ENCODE measurements at places on chromosomes 6 and 20. TPM values are rescaled to one million over a fixed set of nuclear protein-coding genes. Genes with fewer than 3 reads are reported as not detected.

Gene SLC13A3
- 1.6 TPM for total RNA-seq

- no peaks in the 10 kb centered on the region for H3K4me1 ChIP-seq
- peaks cover 3% of the 10 kb centered on the region for H3K36me3 ChIP-seq
- H3K4me3 ChIP-seq = no peak overlapping the region
- DNase-seq = no peak
These were observed 168.0 kb downstream of the ISM1 start for GRCh38 chr20:13389115-13389514.

Gene KDM1B
- total RNA-seq = 19.6 TPM

DNA sequence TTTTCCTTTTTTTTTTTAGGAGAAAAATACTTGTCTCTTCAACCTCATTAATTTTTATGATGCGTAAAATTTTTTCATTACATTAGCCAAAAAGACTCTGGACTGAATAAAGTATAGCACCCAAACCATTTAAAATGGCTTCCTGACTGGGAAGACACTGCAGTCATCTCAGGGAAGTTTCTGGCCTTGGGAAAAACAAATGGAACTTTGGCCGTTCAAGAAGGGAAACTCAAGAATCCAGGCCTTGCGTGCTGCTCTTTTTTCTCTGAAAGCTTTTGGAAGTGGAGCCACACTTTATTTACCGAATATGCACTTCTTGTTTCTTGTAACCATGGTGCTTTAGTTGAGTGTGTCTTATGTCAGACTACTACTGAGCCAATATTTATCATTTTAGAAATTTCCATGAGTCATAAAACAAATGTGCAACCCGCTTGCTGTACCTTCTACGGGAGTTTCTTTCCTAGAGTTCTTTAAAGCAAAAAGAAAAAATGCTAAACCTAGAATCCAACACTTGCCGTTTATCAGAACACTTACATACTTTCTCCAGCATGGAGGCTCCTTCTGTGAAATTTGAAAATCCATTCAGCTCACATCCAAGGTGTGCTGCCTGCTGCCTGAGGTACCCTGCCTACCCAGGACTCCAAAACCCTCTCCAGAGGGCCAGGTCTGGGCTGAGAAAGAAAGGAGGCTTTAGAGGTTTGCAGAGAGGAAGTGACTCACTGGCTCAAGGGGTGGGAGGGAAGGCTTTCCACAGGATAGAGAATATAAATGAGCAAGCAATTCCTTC is 11.5 kb upstream of the DSTN start:
- no peaks in the 10 kb centered on the region for H3K27me3 ChIP-seq
- peaks cover 30% of the 10 kb centered on the region for H3K4me1 ChIP-seq
- H3K4me3 ChIP-seq = peak overlapping the region; percentile 19
- no peaks in the 10 kb centered on the region for H3K36me3 ChIP-seq

Gene AIF1
- 55.3 TPM for total RNA-seq

DNA sequence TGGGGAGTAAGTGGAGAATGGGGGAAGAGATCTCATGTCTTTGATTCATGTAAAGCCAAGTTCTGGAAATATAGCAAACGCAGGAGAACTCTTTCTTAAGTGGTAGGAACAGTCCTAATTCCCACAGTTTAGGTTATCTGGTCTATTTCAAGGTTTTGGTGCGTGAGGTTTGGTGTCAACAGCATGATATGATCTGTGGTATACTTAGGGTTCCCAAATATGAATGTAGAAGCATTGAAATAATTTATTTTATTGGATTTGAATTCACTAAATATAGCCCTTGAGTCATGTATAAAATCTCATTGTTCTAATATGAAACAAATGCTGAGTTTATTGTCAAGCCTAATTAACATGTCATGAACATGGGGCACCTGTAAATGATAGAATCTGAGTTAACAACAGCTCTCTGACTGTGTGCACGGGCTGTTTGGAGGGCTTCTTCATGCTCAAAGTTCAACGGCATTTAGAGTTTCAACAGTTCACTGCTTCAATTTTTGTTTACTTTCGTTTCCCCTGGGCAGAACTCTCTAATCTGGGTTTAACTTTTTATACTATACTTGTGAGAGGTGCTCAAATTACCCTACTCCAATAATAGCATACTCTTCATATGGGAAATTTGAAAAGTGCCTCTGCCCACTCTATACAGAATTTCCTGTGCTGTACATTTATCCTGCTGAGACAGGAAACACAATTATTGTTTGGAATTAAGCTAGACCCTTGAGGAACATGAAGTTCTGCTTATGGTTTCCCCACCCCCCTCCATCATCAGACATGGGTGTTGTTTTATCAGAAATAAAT is 236.3 kb upstream of the ZNF217 start:
- peaks cover 27% of the 10 kb centered on the region for H3K4me1 ChIP-seq
- peak overlapping the region; percentile 30 for H3K4me3 ChIP-seq
- no peaks in the 10 kb centered on the region for H3K27me3 ChIP-seq
- H3K27ac ChIP-seq = peak overlapping the region; percentile 87
- no peak for DNase-seq
- H3K36me3 ChIP-seq = no peaks in the 10 kb centered on the region

GRCh38 chr6:138618168-138618567 is 118.9 kb upstream of the NHSL1 start:
- H3K4me1 ChIP-seq = no peaks in the 10 kb centered on the region
- DNase-seq = no peak
- H3K4me3 ChIP-seq = no peak overlapping the region
- no peaks in the 10 kb centered on the region for H3K27me3 ChIP-seq
- H3K27ac ChIP-seq = no peak overlapping the region

DNA sequence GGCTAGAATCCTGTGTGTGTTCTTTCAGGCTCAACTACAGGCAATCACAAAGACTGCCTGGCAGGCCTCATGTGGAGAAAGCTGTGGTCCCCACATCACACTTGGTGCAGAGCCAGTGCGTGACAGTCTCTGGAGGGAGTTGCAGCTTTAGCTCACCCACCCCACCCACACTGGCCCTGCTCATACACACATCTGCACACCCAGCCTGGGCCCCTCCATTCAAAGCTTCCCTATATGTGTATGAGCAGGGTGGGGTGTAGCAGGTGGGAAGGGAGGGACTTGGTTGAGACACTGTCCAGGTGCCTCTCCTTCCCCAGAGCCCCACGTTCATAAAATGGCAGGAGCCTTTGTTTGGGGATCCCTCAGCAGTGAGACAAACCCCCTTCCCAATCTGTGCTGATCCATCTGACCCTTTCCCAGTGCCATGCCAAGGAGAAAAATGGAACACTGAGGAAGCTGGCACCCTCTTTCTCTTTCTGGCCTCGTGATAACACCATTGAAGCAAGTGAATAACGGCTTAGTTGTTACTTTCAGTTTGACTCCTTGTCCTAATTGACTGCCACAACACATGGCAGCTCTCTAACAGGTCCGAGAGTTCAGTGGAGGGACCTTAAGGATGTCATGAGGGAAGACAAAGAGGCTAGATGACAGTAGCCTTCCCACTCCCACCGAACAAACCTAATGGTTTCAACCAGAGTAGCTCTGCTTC is 53.8 kb upstream of the NRSN1 start:
- H3K4me3 ChIP-seq = no peak overlapping the region
- H3K27ac ChIP-seq = no peak overlapping the region
- DNase-seq = no peak
- no peaks in the 10 kb centered on the region for H3K4me1 ChIP-seq

GRCh38 chr6:74902089-74902488 is 303.8 kb downstream of the COL12A1 start:
- H3K4me3 ChIP-seq = no peak overlapping the region
- no peaks in the 10 kb centered on the region for H3K36me3 ChIP-seq
- no peaks in the 10 kb centered on the region for H3K4me1 ChIP-seq
- no peak for DNase-seq
- H3K27me3 ChIP-seq = no peaks in the 10 kb centered on the region

Gene BTNL2
- total RNA-seq = not detected

Gene GMPR
- 17.6 TPM for total RNA-seq

DNA sequence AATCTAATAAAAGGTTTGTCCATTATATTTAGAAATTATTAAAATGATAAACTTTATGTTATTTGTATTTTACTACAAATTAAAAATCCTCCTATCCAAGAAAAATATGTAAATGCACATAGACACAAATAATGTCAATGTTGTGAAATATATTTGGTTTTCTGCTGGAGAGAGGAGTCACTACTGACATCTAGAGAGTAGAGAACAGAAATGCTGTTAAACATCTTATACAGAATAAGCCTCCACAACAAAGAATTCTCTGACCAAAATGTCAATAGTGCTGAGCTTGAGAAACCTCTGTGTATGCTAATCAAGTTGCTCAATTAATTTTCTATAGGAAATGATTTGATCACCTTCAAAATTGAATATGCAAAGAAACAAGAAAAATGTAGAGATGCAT is 12.4 kb downstream of the HTR1B start:
- no peaks in the 10 kb centered on the region for H3K4me1 ChIP-seq
- H3K27ac ChIP-seq = no peak overlapping the region
- H3K27me3 ChIP-seq = no peaks in the 10 kb centered on the region
- H3K36me3 ChIP-seq = no peaks in the 10 kb centered on the region
- DNase-seq = no peak

Gene MYH7B
- 1.8 TPM for total RNA-seq

GRCh38 chr6:81384921-81385320 is 367.6 kb downstream of the TENT5A start:
- no peak overlapping the region for H3K27ac ChIP-seq
- no peaks in the 10 kb centered on the region for H3K27me3 ChIP-seq
- no peaks in the 10 kb centered on the region for H3K4me1 ChIP-seq
- H3K4me3 ChIP-seq = no peak overlapping the region

DNA sequence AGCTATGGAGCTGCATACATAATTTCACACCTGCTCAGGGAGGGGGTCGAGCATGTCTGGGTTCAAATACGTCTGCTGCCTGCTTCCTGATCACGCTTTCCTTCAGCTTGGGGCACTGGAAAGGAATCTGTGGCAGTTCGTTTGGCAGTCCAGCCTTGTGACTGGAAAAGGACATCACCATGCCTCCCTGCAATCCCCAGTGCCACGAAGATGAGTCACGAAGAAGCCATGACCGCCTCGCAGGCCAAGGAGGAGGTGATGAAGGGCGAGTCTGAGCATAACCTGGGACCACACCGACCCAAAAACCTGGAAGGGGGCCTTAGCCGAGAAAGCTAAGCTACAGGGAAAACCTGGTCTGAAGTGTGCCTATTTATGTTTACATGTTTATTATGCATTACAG is 13.1 kb downstream of the JAG1 start:
- no peaks in the 10 kb centered on the region for H3K27me3 ChIP-seq
- DNase-seq = no peak
- peaks cover 69% of the 10 kb centered on the region for H3K36me3 ChIP-seq
- H3K4me1 ChIP-seq = peaks cover 28% of the 10 kb centered on the region

DNA sequence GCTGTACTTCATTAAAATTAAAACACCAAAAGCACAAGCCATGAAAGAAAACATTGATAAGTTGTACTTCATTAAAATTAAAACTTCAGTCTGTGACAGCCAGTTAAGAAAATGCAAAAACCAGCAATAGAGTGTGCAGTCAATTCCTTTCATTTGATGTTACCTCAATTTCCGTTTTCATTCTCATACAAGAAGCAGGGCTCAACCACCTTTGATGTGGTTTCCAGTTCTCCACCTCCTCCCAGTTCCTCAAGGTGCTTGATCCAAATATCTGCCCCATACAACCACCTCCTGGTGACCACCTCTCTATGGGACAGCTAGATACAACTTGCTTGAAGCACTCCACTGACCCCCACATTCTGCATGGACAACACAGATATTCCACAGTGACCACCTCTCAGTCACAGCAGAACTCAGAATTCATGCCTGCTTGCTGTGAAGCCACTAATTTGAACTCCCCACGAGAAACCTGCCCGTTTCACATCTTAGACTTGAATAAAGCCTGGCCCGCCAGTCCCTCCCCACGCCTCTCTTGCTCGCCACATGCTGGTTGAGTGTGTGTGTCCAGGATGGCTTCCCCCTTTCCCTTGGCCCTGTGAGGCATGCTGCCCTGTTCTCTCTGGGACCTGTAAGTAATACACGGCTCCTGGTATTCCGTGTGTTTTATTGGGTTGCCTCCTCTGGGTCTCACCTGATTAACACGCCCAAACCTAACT is 66.1 kb downstream of the FAM50B start:
- H3K36me3 ChIP-seq = no peaks in the 10 kb centered on the region
- peaks cover 26% of the 10 kb centered on the region for H3K4me1 ChIP-seq
- no peak overlapping the region for H3K4me3 ChIP-seq
- no peaks in the 10 kb centered on the region for H3K27me3 ChIP-seq

- H3K27ac ChIP-seq = peak within 1 kb of the TSS; percentile 94
- peak within 1 kb of the TSS; percentile 84 for H3K4me3 ChIP-seq
- peak; percentile 97 for DNase-seq
- no peaks in the 10 kb centered on the region for H3K27me3 ChIP-seq
- H3K4me1 ChIP-seq = peaks cover 5% of the 10 kb centered on the region
These were observed at the start of gene TENT5A for GRCh38 chr6:81752084-81752920. TSS of gene TENT5A (minus strand) at chr6:81752681. CDS start at chr6:81752141, 540 bp downstream.

DNA sequence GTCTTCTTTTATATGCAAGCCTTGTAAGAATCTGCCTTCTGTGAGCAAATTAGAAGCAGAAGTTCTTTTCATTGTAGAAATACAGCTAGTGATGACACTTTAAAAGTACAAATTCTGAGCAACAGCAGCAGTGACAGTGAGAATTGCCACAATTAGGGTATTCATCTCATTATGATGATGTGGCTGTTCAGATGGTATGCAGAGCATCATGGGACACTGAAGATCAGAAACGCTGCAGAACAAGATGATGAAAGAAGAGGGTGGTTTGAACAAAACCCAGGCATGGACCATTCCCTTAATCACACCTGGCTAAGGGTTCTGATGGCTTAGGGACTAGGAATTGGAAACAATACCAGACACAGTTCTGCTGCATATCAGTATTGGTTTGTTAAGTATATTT is 312.7 kb upstream of the TBX18 start:
- no peak overlapping the region for H3K27ac ChIP-seq
- H3K27me3 ChIP-seq = no peaks in the 10 kb centered on the region
- no peaks in the 10 kb centered on the region for H3K4me1 ChIP-seq

DNA sequence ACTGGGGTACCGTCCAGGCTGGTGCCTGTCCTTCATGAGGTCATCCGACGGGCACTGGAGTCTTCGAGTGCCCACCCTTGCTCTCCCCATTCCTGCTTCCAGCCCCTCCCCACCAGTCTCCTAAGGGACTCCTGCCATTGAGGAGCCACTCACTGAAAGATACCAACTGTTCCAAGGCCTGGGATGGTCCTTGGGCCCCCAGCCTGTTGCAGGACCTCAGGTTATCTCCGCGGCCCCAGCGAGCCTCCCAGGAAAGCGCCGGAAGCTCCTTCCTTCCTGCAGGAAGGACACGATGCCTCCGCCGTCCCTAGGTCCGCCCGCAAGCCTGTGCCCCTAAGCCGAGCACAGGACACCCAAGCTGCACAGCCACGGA is 1.2 kb downstream of the NKAIN4 start:
- H3K27me3 ChIP-seq = peaks cover 70% of the 10 kb centered on the region
- H3K4me1 ChIP-seq = peaks cover 6% of the 10 kb centered on the region
- H3K36me3 ChIP-seq = no peaks in the 10 kb centered on the region
- H3K27ac ChIP-seq = no peak overlapping the region
- no peak for DNase-seq
- no peak overlapping the region for H3K4me3 ChIP-seq

- H3K4me1 ChIP-seq = peaks cover 22% of the 10 kb centered on the region
- DNase-seq = no peak
- H3K36me3 ChIP-seq = no peaks in the 10 kb centered on the region
These were observed 45.7 kb downstream of the PREX1 start for GRCh38 chr20:48782053-48782452.

- no peak overlapping the region for H3K4me3 ChIP-seq
- no peaks in the 10 kb centered on the region for H3K4me1 ChIP-seq
- H3K27me3 ChIP-seq = no peaks in the 10 kb centered on the region
- no peaks in the 10 kb centered on the region for H3K36me3 ChIP-seq
These were observed 430.4 kb downstream of the TBC1D32 start for GRCh38 chr6:120903836-120904235.

Measured in upper lobe of right lung (tissue), 1 donor.